ENCODE measurements at places on chromosomes 7 and 10.

DNA sequence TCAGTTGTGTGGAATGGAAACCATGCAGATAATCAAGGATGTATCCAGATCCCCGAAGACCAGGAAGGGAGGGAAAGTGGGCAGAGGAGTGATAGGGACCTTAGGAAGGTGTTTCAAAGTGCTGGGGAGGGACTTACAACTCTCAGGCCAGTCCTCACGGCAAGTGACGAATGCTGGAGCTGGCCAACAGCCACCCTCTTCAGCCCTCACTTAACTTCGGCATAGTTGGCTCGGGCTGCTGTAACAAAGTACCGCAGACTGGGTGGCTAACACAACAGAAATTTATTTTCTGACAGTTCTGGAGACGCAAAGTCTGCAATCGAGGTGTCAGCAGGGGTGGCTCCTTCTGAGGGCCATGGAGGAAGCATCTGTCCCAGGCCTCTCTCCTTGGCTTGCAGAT lies 265.9 kb upstream of the YAE1 start:
- no peak for DNase-seq

GRCh38 chr10:110499796-110500514 lies 2.2 kb downstream of the DUSP5 start:
- DNase-seq = no peak

GRCh38 chr7:88492153-88492552 lies 185.5 kb upstream of the STEAP4 start:
- no peak for DNase-seq

- no peak for DNase-seq
Measured at GRCh38 chr7:17965603-17966002, 25.3 kb upstream of the SNX13 start.

DNA sequence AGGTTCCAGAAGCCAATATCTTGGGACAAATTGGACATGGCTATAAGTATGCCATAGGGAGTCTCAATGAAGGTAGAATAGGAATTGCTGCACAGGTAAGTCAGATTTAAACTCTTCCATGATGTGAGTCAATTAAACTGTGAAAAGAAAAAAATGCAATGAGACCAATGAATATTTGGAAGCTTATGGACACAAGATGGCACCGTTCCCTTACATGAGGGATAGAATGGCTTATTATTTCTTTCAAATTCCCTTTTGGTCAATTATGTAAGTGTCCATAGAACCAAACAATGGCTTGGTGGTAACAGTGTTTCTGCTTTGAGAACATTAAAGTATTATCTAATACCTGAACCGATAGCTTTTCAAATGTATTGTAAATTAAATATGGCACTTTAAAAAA lies 35.6 kb downstream of the ACADSB start:
- peak; percentile 17 for DNase-seq

GRCh38 chr10:61399406-61399805 lies 53.8 kb downstream of the TMEM26 start:
- DNase-seq = no peak

- peak; percentile 95 for DNase-seq
Measured at GRCh38 chr7:28926871-28927597, 31.1 kb downstream of the TRIL start.

DNA sequence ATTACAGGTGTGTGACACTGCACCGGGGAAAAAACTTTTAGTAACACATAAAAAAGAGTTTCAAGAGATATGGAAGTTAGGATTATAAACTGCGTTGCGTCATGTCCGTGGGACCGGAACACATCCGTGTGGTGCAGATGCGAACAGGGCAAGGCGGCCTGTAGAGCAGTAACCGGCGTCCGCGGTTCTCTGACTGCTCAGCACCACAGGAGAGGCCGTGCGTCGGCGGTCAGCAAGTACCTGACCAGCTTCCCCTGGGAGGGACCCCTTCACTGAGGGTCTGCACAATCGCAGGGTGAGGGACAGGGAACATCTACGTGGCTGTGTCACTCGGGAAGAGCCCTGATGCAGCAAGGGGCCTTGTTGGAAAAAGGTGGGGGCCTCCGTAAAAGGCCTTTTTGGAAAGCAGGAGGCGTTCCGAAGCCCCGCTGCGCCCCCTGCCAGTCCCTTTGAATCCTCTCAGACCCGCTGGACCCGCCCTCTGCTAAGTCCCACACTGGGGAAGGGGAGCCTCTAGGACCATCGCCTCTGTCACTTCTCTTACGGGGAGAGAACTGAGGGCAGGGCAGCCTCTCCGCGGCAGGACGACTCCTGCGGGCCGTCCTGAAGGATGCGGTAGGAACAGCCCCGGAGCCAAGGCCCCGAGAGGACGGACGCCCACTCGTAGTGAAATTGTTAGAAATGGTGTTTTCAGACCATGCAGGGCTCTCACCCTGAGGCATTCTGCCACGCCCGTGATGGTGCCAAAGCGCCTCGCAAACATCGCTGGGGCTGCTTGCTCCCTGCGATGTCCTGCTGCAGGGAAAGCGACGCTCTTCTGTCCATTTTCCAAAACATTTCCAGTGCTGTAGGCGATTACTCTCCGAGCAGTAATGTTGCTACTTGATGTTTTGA lies 771.6 kb upstream of the COBL start:
- DNase-seq = peak; percentile 70

DNA sequence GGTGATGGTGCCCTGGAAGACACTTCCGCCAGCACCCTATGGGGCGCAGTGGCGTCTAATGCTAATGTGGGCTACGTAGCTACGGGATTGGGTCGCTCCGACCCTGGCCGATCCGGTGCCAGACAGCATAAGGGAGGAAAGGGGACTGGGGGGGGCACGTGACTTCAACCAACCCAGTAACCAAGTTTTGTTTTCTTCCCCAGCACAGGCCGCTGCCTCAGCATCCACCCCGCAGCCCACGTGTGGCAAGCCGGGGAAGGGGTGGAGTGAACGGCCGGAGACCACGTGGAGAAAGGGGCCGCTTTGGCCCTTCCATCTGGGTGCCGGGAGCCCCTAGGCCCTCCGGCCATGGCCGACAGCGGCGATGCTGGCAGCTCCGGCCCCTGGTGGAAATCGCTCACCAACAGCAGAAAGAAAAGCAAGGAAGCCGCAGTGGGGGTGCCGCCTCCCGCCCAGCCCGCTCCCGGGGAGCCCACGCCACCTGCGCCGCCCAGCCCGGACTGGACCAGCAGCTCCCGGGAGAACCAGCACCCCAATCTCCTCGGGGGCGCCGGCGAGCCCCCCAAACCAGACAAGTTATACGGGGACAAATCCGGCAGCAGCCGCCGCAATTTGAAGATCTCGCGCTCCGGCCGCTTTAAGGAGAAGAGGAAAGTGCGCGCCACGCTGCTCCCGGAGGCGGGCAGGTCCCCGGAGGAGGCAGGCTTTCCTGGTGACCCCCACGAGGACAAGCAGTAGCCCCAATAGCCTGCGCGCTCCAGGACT lies 2.5 kb downstream of the PRR15 start:
- peak; percentile 51 for DNase-seq

DNA sequence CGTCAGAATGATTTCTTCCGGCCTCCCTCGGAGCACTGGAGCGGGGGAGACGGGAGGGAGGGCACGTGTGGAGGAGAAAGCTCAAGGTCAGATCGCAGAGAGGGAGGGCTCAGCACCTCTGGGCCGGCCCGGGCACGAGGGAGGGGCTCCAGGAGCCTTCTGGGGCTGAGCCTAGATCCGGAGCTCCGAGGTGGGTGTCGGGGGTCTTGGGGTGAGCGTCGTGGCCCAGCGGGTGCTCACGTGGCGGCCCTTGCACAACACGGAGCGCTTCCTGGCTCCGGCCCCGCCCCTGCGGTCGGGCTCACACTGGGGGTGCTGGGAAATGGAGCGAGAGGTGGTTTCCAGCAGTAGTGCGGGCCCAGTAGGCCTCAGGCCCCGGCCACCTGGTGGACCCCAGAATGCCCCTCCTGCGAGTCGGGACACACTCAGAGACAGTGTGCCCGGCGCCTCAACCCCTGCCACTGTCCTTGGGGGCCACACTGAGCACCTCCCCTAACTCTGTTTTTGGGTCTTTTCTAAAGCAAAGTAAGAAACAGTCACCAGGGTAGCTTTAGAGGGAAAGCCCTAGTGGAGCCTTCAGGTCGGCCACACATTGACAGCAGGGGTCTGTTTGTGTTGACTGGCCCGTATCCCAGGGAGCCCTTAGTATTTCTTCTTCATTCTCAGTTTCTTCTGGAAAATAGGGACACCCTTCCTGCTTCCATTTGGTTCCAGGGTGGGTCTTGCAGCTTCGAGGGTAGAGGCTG lies 798 bp downstream of the PPIF start:
- DNase-seq = peak; percentile 74

GRCh38 chr7:80106498-80107113 lies 28.0 kb upstream of the GNAI1 start:
- no peak for DNase-seq

GRCh38 chr10:132175907-132176581 lies 10.7 kb upstream of the DPYSL4 start:
- DNase-seq = peak; percentile 67

GRCh38 chr10:5229019-5229418 lies 32.4 kb downstream of the AKR1C4 start:
- DNase-seq = no peak

- no peak for DNase-seq
Measured at GRCh38 chr7:64965594-64965993, 25.2 kb downstream of the ZNF117 start.

GRCh38 chr10:5589661-5590511 lies 65.1 kb downstream of the CALML3 start:
- no peak for DNase-seq

GRCh38 chr7:151381348-151382078 lies 28.3 kb downstream of the WDR86 start:
- DNase-seq = peak; percentile 58

GRCh38 chr7:26511866-26512265 lies 220.2 kb downstream of the SNX10 start:
- no peak for DNase-seq

DNA sequence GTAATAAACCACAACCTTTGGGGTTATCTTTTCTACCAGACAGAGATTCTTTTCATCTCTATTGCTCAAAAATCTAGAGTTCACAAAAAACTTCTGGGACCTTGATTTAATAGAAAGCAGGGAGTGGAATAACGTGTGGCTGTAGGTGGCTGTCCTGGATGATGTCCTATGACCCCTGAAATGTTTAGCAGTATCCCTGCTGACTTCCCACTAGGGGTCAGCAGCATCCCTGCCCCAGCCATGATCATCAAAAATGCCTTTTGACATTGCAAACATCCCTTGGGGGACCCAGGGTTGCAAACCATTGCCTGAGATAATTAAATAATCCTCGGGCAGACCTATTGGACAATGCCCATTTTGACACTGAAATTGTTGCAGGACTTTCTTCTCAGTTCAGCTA lies 177.1 kb downstream of the USP6NL start:
- DNase-seq = no peak

- no peak for DNase-seq
Measured at GRCh38 chr7:48161407-48162125, 9.7 kb upstream of the ABCA13 start.

DNA sequence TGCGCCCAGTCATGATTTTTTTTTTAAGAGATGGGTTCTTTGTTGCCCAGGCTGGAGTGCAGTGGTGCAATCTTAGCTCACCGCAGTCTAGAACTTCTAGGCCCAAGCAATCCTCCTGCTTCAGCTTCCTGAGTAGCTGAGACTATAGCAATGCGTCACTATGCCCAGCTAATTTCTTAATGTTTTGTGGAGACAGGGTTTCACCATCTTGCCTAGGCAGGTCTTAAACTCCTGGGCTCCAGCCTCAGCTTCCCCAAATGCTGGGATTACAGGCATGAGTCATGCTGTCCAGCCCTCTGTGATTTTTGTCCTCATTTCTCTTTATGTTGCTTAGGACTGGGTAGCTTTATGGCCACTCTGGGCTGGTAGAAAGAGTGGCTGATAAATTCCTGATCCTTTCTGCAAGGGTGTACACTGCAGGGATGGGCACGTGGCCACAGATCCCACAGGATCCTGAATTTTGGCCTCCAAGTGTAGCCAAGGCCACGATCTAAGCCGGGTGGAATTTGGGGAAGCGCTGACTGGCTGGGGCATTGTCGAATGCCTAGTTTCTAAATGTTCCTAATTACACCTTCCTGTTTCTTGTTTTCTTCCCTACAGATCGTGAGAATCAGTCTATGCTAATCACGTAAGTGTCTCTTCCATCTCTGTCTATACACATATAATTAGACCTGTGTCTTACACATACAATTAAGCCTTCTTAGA lies 24.1 kb upstream of the MYH16 start:
- no peak for DNase-seq

- DNase-seq = no peak
Measured at GRCh38 chr10:108104551-108105156, 940.1 kb upstream of the SORCS1 start.
